ENCODE measurements at places on chromosomes 4 and X. TPM values are rescaled to one million over a fixed set of nuclear protein-coding genes. Genes with fewer than 3 reads are reported as not detected.

The TSPAN7 gene
- total RNA-seq: not detected

The NUP62CL gene
- total RNA-seq: not detected

DNA sequence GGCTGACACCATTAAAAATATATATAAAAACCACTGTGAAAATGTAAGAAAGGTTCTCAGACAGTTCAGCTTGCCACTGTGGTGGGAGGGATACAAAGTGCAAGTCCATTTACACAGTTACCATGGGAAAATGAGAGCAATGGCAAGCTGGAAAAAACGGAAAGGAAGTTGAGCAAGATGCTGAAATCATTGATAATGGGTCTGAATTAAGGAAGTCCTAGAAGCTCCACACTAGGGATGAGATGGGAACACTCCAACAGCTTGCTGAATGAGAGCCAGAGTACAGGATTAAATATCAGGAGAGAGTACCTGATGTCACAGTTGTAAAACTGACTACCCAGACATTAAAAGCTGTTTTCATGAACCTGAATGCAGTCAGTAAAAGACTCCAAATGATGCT is 218.6 kb downstream of the PRDM5 start:
- H3K27ac ChIP-seq: no peak overlapping the region
- DNase-seq: no peak
- H3K4me3 ChIP-seq: no peak overlapping the region

The WDR17 gene
- not detected for total RNA-seq

DNA sequence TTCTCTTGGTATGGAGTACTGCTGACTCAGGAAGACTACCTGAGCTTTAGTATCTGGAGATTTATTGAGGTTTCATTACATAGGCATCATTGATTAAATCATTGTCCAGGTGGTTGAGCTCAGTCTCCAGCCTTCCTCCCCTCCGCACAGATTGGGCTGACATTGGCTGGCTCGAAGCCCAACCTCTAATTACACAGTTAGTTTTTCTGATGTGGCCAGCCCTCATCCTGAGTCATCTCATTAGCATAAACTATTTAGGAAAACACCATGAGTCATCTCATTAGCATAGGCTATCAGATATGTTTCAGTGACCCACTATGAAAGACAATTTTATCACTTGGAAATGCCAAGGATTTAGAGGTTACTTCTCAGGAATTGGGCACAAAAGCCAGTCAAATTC is 93.9 kb upstream of the ANKRD50 start:
- no peak overlapping the region for H3K4me3 ChIP-seq
- H3K4me1 ChIP-seq: peaks cover 9% of the 10 kb centered on the region
- DNase-seq: peak; percentile 43
- peaks cover 6% of the 10 kb centered on the region for H3K36me3 ChIP-seq
- peaks cover 1% of the 10 kb centered on the region for H3K27me3 ChIP-seq

DNA sequence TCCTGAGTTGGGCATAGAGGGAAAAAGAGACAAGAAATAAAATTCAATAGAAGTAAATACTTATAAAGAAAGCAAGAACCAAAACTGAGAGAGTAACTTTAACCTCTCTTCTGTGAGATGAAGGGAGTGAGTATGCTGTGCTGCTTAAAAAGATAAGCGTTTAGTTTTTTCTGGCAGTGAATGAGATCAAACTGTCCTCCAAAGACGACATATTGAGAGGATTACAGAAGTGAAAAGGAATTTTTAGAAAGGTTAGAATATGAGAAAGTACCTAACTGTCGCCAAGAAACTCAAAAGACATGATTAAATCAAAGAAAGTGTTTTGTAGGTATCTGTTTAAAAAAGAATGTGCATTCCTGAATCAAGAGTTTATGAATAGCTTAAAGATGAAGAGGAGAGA is 16.0 kb downstream of the GAB1 start:
- peak overlapping the region; percentile 9 for H3K4me3 ChIP-seq
- DNase-seq: no peak
- peaks cover 2% of the 10 kb centered on the region for H3K27me3 ChIP-seq
- peak overlapping the region; percentile 0 for H3K27ac ChIP-seq
- H3K4me1 ChIP-seq: peaks cover 40% of the 10 kb centered on the region

GRCh38 chrX:53383376-53384076 is 38.9 kb downstream of the SMC1A start:
- H3K27me3 ChIP-seq: no peaks in the 10 kb centered on the region
- DNase-seq: no peak
- peaks cover 12% of the 10 kb centered on the region for H3K4me1 ChIP-seq
- H3K27ac ChIP-seq: peak overlapping the region; percentile 53

The KLF8 gene
- total RNA-seq: not detected

The CT45A1 gene
- total RNA-seq: not detected

The GPR143 gene
- not detected for total RNA-seq

- peaks cover 2% of the 10 kb centered on the region for H3K27me3 ChIP-seq
- H3K4me3 ChIP-seq: no peak overlapping the region
- no peak for DNase-seq
- H3K36me3 ChIP-seq: 0 out of 2 replicates have a peak, but pooled peaks cover 10% of the 10 kb centered on the region
- H3K27ac ChIP-seq: no peak overlapping the region
- H3K4me1 ChIP-seq: peaks cover 24% of the 10 kb centered on the region
Observed at GRCh38 chrX:123357941-123358340, 173.9 kb downstream of the GRIA3 start.

DNA sequence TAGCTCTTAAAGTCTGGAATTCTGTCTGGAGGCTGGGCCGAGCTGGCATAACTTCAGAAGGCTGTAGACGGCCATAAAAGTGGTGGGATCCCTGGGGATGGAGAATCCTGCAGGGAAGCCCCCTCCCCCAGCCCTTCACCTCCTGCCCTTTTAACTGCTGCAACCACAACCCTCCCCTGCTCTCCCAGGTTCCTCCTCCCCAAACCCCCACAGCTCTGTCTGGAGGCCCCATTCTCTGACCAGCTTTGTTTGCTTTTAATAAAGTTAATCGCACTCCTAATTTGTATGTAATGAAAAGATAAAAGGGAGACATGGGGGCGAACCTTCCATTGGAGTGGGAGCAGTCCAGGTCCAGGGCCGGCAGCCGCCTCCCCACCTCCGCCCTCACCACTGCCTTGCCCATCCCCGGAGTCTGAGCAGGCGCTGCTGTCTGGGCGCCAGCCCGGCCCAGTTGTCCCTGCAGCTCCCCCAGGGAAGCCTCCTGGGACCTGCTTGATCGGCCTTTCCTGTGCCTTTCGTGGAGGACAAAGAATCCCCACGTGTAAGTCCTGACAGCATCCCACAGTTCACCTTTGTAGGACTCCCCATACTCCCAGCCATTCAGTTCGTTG is 84.3 kb downstream of the PJA1 start:
- H3K36me3 ChIP-seq: no peaks in the 10 kb centered on the region
- H3K27ac ChIP-seq: no peak overlapping the region
- H3K4me3 ChIP-seq: no peak overlapping the region

GRCh38 chr4:77044461-77045150 is 31.2 kb downstream of the CCNI start:
- peaks cover 54% of the 10 kb centered on the region for H3K36me3 ChIP-seq
- H3K4me1 ChIP-seq: peaks cover 66% of the 10 kb centered on the region
- H3K4me3 ChIP-seq: peak overlapping the region; percentile 5
- H3K27me3 ChIP-seq: peaks cover 15% of the 10 kb centered on the region
- peak overlapping the region; percentile 74 for H3K27ac ChIP-seq

Data from HFFc6 (cell line).